ENCODE measurements at places on chromosomes 3 and 15.

GRCh38 chr3:138049157-138049919, 39.4 kb downstream of the CLDN18 start:
- DNase-seq = peak; percentile 83

GRCh38 chr3:5187920-5188418, 462 bp downstream of the EDEM1 start:
- peak; percentile 65 for DNase-seq

DNA sequence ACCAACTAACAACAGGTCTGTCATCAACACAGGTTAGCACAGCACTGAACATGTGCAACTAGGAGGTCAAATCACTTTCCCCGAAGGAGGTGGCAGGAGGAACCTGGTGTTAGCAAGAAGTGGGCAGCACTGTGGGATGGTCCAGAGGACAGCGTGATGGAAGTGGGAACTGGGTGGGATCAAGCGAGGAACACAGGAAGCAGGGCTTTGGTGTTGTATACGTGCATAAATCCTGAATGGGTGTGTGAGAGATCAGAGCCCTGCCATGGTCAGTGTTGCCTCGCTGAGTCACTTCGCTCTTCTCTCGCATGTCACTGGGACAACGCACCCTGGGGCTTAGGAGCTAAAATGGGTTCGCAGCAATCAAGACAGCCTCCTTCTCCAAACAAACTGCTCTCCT, 62.1 kb downstream of the MOBP start:
- no peak for DNase-seq

DNA sequence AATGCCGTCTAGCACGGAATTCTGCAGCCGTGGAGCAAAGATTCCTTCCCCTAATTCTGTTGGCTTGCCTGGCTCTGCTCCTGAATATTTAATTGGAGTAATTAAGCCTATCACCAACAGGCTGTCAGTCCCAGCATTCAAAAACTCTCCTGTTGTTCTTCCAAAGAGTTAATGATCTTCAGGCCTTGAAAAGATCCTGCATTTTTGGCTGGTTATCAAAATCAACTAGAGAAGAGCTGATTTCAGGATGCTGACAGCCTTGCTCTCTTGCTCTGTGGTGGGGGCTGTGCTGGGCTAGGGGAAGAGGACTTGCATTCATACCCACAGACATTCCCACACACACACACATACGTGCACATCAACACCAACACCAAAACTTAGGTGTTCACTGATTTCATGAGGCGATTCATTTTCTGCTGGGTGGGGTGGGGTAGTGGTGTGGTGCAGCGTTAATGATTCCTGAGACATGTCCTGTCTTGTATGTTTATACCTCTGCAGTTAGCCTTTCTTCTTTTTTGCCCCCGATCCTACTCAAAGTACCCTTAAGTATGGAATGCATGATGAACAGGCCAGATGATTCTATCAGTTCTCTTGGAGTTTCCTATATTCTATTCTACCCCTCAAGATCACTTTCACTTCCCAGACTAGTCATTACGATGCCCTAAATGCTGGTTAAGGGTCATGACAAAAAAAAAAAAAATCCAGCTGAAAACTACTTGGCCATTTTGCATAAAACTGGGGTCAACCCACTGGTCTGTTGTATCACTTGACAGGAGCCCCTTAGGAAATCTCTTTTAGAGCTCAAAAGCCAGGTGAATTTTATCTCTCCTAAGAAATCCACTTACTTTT, 42.3 kb downstream of the CPN2 start:
- no peak for DNase-seq

GRCh38 chr3:95265129-95265528, 1202.3 kb downstream of the NSUN3 start:
- DNase-seq = no peak

DNA sequence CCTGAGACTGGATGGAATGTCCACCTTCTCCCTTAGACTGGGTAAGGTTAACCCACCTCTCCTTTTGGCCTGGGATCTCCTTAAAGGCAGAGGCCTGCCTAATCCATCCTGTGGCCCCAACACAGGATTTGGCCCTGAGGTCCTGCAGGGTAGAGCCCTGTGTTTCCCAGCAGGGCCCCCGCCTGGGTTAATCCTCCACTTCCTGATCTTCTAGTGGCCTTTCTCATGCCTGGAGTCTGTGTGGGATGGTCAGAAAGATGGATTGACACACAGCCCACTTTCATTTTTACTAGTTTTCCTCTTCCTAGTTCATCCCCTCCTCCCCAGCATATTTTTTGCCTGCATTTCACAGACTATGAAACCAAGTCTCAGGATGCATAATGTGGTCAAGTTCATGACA, 48.9 kb upstream of the SLC6A6 start:
- peak; percentile 69 for DNase-seq

DNA sequence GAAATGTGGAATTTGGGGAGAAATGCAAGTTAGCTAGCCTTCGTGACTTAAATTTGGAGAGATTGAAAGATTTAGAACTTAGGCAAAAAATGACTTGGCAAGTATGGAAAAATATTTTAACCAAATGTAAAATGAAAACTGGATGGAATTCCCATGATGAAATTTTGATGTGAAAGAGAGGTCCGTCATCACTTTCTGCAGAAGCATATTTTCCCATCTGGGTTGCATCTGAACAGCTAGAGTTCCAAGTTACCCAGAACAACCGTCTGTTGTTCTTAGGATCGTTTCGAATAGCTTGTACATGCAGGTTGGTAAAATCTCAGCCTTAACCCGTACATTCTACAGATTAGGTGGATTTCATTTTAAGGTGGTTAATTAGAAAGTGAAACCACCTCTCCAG, 136.3 kb downstream of the GHSR start:
- DNase-seq = no peak

- peak; percentile 65 for DNase-seq
Observed at GRCh38 chr15:81106560-81106959, 27.5 kb upstream of the CFAP161 start.

DNA sequence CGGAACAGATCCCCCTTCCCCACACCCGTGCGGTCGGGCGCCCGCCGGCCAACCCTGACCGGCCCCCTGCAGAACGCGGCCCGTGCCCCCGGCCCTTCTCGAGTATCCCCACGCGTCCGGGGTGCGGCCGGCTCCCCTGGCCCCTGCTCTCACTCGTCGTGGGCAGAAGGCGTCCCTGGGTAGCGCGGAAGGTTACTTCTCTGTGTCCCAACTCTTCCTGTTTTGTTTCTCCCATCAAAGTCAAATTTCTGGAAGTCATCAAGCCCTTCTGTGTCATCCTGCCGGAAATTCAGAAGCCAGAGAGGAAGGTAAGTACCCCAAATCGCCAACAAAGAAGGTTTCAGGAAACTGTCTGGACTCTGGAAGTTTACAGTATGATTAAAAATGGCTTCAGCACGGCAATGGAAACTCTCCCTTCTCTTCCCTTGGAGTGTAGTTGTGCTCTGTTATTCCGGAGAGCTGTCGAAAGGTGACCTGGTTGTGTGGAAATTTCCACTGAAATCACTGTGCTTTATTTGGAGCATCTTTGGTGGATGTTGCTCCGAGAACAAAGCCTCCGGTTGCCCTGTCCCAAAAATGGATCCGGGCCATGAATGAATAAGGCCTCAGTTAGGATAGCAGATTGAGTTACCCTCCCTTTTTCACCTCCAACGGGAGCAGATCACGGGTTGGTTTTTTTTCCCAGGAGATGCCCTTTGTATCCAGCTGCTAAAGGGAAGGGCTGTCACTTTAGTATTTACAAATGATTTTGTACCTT, 536 bp downstream of the SEC61A1 start:
- no peak for DNase-seq

DNA sequence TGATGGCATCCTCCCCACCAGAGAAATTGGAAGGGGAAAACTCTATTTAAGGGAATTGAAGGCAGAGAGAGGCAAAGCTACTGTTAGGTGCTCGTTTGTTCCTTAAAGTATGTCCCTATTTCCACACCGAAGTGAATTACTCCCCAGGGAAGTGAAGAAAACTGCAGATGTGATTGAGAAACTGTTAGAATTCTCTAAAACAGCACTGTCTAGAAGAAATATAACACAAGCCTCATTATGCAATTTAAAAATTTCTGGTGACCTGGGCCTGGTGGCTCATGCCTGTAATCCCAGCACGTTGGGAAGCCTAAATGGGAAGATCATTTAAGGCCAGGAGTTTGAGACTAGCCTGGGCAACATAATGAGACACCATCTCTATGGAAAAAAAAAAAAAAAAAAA, 305.0 kb downstream of the SHQ1 start:
- DNase-seq = no peak

DNA sequence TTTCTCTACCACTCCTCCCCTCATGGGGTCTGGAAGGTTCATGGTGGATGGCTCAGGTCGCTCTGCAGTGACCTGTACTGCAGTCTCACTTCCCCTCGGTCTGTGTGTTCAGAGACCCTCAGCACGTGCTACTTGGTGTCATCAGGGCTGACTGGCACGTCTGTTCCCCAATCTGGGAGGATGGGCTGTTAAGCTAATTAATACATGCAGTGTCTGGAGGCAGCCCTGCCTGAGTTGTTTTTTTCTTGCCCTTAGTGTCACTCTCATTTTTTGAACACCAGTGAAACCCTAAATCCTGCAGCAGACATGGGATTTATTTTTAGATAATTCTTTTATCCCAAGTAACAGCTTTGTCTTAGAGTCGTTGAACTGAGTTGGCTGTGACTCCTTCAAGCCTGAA, 64.6 kb downstream of the ARNT2 start:
- no peak for DNase-seq

GRCh38 chr3:179453967-179454366, 2.7 kb upstream of the GNB4 start:
- DNase-seq = no peak

DNA sequence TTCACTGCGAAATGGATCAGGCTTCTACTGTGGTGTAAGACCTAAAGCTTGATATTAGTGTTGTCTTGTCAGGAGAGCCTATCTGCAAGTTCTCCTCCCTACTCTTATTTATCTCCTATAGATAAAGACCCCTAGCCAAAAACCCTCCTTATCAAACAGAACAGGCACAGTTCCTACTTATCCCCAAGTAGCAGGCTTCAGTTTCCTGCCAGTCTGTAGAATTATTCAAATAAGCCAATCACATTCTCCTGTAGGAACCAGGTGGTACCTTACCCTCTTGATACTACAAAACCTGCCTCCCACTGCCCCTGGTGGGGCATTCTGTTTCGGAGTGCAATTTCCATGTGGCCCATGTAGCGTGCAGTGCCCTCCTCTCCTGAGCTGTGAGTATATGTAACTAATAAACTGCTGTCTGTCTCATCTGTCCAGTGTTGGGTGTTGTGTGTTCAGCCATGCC, 28.7 kb downstream of the HDGFL3 start:
- DNase-seq = peak; percentile 87

GRCh38 chr3:193821151-193821668, 228.2 kb downstream of the OPA1 start:
- no peak for DNase-seq

GRCh38 chr15:71595846-71596553, 214.4 kb upstream of the NR2E3 start:
- no peak for DNase-seq

DNA sequence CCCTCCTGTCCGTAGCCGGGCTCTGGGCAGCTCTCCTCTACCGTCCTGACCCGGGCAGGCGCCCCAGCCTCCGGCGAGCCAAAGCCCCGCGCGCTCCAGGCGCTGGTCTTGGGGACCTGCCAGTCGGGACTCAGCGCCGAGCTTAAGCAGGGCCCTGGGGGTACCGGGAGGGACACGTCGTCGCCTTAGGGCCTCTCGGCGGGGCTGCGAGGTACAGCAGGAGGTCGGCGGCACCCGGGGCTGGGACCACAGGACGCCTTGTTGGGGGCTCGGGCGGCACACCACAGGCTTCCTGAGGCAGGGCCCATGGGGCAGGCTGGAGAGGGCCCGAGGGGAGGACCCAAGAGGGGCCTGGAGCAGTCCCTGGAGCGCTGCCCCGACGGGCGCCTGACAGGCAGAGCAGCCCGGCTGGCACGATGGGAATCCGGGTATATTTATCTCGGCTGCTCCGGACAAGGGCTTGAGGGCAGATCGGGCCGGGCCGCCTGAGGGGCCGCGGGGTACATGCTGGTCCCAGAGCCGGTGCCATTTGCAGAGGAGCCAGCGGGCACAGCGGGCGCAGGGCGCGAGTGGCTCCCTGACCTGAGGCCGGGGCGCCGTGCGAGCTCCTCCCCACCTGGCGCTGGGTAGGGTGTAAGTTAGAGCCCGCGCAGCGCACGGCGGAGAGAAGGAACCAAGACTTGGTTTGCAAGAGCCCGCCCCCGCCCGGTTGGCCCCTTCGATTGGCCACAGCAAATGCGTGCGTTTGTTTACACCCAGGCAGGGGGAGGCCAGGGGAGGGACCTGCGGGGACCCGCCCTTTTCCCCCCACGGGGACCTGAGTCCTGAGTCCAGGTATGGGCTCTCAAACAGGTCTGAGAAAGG, 574 bp downstream of the SLC38A3 start:
- DNase-seq = peak; percentile 80

- no peak for DNase-seq
Observed at GRCh38 chr15:45117308-45118130, 3.4 kb downstream of the DUOXA2 start.

GRCh38 chr3:12512534-12513118, 28.3 kb downstream of the TSEN2 start:
- DNase-seq = no peak

- DNase-seq = no peak
Observed at GRCh38 chr3:179797192-179797591, 144.4 kb downstream of the USP13 start.

- peak; percentile 88 for DNase-seq
Observed at GRCh38 chr3:195446359-195446758, 3.5 kb upstream of the ACAP2 start.

DNA sequence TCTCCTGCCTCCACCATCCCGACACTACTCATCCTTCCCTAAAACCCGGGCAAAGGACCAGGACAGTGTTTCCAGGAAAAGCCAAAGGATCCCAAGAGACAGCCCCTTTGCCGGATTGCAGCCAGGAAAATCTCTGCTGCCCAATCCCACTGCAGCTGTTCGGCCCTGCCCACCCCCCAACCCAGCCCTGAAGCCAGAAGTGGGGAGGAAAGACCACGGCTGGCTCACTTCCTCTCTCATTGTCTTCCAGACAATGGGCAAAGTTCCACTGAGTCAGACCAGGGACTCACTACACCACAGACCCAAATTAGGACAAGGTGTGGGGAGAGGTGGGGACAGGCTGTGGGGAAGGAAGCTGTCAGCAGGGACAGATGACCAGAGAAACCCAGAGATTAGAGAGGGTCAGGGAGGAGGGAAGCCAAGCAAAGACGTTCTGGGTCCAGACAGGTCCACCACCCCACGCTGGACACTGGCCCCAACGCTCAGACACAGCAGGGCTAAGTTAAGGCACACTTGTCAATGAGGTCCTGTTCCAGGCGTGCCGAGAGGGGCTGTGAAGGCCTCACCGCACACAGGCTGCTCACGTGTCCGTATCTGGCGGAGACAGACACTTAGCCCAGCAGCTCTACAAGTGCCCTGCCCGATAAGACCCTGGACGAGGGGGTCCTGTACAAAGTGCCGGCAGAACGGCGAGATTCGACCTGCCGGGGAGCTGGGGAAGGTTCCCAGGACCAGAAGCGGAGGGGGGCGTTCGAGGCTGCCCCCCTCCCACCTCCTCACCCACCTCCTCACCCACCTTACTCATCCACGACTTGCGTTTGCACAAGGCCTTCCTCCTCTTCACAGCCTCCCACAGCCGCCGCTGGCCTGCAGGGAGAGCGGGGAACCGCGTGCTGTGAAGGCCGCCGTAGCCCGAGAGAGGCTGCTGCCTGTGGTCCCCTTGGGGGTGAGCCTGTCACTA, 21.9 kb downstream of the TNK2 start:
- peak; percentile 72 for DNase-seq
